ENCODE measurements at places on chromosomes 6 and 20.
A peak's percentile ranks its signal among the peaks of the same experiment; 100 is the strongest.

DNA sequence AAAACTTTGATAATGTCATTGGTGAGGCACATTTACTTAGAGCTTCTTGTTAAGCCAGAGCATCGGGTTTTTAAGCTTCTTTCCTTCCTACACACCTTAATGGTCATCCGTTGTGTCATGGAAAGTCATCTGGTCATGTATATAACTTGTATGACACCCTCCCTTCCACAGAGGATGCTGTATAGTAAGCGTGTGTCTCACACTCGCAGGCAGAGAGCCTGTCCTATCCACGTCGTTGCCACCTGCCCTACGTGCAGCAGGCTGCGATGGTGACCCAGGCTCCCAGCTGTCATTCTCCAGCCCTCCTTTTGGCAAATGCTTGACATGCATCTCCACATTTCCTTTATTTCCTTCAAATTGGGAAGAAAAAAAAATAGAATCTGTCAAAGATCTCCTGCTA lies 85.6 kb downstream of the MYB start:
- peak; percentile 83 for DNase-seq

- DNase-seq, result no peak
These were observed 55.4 kb upstream of the TULP4 start for GRCh38 chr6:158256746-158257424.

DNA sequence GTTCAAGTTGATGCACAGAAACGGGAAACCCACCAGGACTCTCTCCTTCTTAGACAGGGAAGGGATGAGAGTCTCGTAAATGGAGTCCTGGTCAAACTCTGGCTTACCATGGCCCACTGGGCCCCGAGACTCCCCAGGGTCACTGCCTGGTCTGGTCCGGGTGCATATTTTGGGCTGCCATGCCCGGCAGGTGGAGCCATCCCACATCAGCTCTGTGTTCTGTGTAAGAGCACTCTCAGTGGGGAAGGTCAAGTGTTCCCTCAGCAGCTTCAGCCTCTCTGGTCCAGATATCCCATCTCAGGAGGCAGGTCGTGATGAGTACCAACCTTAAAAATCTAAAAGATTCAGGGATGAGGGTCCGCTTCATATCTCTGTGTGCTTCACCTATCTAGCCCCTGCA lies 138.8 kb downstream of the EDN3 start:
- no peak for DNase-seq

DNA sequence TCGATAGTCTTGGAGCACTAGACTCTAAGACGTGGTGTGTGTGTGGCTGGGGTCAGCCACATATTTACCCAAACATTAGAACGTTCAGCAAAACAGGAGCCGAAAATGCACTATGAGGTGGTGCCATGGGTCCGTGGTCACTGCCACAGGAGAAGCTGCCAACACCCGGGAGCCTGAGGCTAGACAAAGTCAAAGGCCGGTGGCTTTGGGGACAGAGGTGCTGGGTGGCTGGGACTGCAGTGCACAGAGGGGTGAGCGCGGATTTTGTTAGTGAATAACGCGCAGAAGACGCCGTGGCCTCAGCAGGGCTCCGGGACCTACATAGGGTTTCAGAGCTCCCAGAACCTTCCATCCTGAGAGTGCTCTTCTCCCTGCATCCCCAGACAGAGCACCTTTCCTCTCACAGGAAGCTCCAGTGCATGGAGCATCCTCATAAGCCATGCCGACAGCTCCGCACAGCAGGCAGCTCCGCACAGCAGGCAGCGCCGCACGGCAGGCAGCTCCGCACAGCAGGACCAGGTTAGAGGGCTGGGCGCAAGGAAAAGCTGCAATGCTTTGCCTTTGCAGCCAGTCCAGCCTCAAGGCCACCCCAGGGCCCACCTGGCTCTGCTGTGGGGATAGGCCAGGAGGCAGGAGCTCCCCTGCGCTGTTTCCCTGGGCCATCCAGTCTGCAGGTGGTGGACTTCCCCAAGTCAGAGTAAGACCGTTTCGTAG lies 304.1 kb downstream of the TAF4 start:
- DNase-seq, result no peak

GRCh38 chr20:5977223-5977622 lies 26.8 kb downstream of the MCM8 start:
- peak; percentile 36 for DNase-seq

DNA sequence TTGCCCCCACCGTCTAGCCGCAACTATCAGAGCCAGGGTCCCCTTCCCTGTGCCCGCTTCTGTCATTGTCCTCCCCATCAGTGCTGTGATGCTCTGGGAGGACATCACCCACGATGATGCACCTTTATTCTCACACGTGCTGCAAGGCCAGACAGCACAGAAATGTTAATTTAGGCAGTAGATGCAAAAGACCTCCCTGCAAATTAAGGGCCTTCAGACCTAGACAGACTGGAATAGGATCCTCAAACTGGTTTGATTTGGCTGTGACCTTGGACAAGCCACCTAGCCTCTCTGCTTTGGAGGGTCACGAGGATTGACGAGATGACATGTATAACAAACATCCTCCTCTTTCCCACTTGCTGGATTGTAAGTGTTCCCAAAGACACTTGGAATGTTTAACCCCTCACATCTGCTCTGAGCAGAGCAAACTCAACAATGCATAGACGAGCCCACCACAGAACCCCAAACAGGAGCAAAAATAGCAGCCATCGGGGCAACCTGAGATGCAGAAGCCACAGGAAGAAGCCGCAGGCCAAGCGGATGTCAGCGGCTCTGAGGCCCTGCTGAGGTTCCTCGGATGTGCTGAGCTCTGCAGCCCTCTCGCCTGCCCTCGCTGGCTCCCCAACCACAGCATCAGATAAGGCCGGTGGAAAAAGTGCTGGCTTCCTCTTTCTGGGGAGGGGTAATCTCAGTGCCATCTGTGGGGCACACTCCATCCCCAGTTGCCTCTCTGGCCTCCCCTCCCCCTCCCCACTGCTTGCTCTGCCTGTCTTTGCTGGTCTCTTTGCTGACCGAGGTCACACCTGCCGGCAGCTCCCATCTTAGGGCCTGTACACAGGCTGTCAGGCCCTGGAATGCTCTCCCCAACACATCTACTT lies 35.3 kb downstream of the TOX2 start:
- no peak for DNase-seq

DNA sequence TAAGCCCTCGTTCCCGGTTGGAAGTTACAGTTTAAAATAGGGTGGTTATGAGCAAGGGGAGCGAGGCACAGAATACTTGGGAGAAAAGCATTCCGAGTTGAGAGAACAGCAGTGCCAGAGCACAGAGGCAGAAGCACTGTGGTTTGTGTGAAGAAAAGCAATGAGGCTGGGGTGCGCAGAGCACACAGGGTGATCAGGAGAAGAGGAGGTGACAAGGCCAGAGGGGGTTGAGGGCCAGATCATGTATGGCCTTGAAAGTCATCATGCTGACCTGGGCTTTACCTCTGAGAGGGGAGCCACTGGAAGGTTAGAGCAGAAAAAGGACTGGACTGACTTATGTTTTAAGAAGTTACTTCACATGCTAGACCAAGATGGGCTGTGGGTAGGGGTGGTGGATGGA lies 3.5 kb upstream of the BTN3A2 start:
- no peak for DNase-seq

DNA sequence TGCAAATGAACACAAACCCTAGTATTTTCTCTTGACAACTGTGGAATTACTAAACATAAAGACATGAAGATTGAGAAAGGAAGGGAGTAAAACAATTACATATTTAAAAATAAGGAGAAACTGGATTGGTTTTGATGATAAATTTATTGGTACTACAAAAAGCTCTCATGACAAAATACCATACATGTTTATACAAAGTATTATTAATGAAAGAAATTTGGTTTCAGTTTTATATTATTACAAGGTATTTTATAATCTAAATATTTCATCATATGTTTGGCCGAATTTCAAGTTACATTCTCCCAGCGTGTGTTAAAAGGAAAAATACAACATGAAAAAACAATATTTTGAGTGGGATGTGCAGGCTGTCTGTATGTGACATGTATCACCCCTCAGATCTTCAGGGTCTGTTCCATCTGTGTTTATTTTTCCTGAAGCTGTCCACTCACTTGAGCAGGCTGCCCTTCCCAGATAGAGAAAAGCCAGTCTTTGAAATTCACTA lies 568.4 kb downstream of the NKAIN2 start:
- DNase-seq, result no peak

GRCh38 chr20:34316196-34316814 lies 13.2 kb upstream of the AHCY start:
- no peak for DNase-seq

- DNase-seq, result no peak
These were observed 374 bp upstream of the SERINC1 start for GRCh38 chr6:122472022-122472340.

GRCh38 chr20:13220904-13221297 lies at the start of gene ISM1:
Gene ISM1, plus strand, starts transcription at chr20:13221274. Its CDS starts 503 bp downstream, at chr20:13221777.
- no peak for DNase-seq

DNA sequence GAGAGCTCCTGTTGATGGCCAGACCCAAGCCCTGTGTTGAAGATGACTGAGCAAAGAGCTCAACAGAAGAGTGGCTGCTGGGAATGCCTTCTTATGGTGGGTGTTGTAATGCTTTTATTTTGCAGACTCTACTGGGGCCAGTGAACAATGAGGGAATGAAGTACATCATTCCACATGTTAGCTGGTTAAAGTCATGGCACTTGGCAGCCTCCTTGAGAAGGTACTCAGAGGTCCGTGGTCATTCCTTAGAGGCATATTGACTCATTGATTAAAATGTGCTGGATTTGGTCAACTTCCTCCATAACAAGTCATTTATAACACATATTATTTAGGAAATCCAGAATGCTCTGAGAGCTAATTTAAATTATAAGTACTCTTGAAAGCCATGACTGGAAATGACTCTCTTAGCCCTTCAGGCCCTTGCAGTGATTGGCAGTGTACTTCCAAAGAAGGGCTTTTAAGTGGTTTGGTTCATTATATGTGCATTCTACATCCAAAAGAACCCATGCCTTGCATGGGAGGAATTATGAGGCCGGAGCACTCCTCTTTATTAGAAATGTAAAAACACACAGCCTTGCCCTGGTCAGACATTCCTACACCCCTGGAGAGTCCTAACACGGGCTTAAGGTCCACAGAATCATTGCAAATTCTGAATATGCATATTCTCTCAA lies 976.9 kb downstream of the KIF16B start:
- DNase-seq, result no peak

DNA sequence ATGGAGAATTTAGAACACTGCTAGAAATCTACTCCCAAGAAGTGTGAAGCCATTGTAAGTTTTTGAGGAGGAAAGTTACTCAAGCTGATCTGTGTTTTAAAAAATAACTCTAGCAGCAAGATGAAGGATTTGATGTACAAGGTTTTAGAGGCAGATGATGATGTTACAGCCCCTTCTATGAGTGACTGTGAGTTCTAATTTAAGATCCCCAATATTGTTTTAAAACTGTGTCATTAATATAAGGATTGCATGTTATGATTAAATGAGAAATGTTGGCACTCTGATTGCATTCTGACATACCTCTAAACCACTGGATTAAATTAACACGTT lies 293.5 kb downstream of the ADGB start:
- DNase-seq, result no peak

Measured in DMS153 (cell line).